ENCODE measurements at places on chromosomes 1 and 21.
A peak's percentile ranks its signal among the peaks of the same experiment; 100 is the strongest.

GRCh38 chr1:22791831-22792347 lies 81.2 kb downstream of the EPHB2 start:
- no peak for DNase-seq

- DNase-seq: no peak
These were observed 407 bp upstream of the PIGV start for GRCh38 chr1:26787381-26787705.

GRCh38 chr21:38327984-38328383 lies 71.2 kb downstream of the KCNJ15 start:
- no peak for DNase-seq

DNA sequence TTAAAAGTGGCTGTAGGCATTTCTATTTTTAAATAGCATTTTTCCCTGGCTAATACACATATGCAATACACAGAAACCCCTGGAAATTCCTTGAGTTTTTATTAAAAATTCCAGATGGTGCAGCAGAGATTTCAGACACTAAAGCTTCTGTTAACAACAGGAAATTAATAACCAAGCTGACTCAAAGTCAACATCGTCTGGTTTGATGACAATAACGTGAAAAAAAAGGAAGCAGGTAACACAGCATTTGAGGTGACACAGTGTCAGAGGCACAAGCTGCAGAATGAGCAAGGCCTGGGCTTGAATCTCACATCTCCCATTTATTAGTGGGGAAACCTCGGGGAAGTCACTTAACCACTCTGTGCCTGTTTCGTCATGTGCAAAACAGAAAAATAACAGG lies 64.6 kb upstream of the GJB5 start:
- peak; percentile 6 for DNase-seq

GRCh38 chr1:184407816-184408510 lies 21.1 kb downstream of the C1orf21 start:
- no peak for DNase-seq

DNA sequence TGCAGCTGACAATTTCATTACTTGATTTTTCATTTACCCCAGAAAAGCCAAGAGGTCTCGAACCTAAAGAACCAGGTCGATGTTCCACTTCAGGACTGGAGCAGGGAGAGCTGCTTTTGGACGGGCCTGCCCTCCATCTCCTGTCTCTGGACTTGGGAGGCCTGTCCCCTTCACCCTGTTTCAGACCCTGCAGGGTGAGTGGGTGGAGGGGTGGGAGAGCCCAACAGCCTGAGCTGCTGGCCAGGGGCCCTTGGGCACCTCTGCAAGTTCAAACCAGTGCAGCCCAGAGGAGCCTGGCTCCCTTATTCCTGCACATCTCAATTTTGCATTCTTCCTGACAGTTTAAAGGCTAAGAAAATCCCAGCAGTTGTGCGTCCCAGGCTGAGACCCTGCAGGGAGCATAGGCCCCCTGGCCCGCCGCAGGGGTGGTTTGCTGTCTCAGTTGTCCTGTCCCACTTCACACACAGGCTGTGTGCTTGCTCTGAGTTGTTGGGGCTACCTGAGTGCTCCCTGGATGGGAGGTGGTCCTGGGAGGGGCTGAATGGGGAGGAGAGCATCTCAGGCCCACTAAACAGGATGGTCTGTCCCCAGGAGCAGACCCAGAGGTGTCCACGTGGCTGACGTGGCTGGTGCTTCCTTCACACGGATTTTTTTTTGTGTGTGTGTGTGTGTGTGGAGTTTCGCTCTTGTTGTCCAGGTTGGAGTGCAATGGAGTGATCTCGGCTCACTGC lies 443.7 kb downstream of the PTPRU start:
- DNase-seq: peak; percentile 22

GRCh38 chr1:93720956-93721626 lies 39.5 kb upstream of the BCAR3 start:
- DNase-seq: no peak

DNA sequence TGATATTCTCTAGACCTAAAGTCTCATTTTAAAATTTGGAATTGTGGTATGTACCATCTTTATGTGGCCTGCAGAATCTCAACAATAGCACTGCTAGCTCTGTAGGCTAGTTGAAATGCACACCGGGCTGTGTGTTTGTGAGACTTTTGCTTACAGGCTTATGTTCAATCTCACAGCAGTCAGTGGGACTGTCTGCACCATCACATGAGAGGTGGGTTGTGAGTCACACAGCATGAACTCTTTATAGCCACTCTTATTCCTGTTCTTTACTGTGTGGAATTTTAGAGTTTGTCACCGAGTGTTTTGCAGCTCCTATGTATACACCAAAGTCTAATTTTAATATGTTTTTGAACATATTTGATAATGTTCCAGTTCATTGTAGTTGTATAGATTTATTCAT lies 74.6 kb downstream of the RASAL2 start:
- DNase-seq: no peak

- no peak for DNase-seq
These were observed 1.6 kb upstream of the PADI4 start for GRCh38 chr1:17306407-17306806.

GRCh38 chr1:187645651-187646050 lies 816.9 kb downstream of the PLA2G4A start:
- DNase-seq: no peak

GRCh38 chr1:162373541-162374260 lies 3.0 kb downstream of the SPATA46 start:
- no peak for DNase-seq

- no peak for DNase-seq
These were observed 21.0 kb downstream of the IFNAR1 start for GRCh38 chr21:33345751-33346238.

GRCh38 chr1:1483714-1484113 lies 12.1 kb downstream of the ATAD3B start:
- no peak for DNase-seq

- DNase-seq: no peak
These were observed 12.1 kb upstream of the PROK1 start for GRCh38 chr1:110438893-110439292.

GRCh38 chr1:21621051-21621450 lies 48.1 kb downstream of the RAP1GAP start:
- DNase-seq: no peak

- no peak for DNase-seq
These were observed 6.7 kb downstream of the CDC7 start for GRCh38 chr1:91507328-91507727.

DNA sequence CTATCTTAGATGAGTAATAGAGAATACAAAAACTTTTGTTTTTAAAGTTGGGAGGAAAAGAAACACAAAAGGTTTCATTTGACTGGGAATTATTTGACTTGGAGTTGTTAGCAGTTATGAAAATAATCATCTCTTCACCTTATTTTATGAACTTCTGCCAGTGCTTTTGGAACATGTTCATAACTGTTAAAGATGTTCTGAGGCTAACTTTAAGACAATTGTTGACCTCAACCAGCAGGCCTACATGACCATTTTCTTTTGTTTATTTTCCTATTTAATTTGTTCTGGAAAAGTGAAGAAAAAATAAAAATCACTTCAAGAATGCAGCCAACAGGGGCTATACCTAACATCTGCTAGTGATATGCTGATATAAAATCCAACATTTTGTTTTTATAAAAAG lies 37.4 kb downstream of the JAM2 start:
- no peak for DNase-seq

DNA sequence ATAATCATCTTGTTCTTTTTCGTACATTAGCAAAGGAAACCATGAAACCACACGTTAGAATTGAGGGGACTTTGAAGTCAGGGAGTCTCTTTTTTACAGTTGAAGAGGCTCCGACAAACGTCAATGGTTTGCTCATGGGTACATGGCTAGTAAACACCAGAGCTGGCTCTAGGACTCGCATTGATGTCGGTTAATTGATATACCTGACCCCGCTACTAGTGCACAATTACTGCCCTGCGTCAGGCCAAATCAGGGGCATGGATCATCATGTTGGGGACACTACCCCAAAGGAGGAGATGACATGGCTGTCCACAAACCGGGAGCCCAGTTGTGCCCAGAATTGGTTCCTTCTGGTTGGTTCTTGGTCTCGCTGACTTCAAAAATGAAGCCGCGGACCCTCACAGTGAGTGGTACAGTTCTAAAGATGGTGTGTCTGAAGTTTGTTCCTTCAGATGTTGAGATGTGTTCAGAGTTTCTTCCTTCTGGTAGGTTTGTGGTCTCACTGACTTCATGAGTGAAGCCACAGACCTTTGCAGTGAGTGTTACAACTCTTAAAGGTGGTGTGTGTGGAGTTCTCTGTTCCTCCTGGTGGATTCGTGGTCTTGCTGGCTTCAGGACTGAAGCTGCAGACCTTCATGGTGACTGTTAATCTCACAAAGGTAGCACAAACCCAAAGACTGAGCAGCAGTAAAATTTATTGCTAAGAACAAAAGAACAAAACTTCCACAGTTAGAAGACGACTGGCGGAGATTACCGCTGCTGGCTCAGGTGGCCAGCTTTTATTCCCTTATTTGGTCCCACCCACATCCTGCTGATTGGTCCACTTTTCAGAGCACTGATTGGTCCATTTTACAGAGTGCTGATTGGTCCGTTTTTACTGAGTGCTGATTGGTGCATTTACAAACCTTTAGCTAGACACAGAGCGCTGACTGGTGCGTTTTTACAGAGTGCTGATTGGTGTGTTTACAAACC lies 126.9 kb upstream of the ERRFI1 start:
- DNase-seq: no peak

- DNase-seq: no peak
These were observed 110.1 kb downstream of the ZNF326 start for GRCh38 chr1:90104941-90105538.

DNA sequence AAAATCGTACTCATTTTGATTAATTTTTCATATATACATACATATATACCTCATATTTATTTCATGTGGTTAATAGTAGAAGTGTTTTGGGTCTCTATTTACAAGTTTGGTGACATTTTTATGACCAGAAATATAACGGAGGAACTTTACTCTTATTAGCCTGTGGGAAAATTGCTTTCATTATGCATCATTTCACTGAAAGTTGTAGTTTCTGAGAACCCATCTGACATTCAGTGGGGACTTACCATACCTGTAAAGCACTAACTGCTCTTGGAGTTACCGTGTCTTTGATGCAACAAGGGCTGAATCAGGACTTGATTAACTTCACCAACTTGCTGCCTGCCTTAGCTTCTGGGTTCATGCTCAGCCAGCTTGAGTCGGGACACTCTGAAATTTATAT lies 49.9 kb upstream of the ITPKB start:
- DNase-seq: no peak

- DNase-seq: no peak
These were observed 836 bp downstream of the OLFML3 start for GRCh38 chr1:113980110-113980509.

- no peak for DNase-seq
These were observed 162.9 kb downstream of the TRABD2B start for GRCh38 chr1:47834326-47834725.

DNA sequence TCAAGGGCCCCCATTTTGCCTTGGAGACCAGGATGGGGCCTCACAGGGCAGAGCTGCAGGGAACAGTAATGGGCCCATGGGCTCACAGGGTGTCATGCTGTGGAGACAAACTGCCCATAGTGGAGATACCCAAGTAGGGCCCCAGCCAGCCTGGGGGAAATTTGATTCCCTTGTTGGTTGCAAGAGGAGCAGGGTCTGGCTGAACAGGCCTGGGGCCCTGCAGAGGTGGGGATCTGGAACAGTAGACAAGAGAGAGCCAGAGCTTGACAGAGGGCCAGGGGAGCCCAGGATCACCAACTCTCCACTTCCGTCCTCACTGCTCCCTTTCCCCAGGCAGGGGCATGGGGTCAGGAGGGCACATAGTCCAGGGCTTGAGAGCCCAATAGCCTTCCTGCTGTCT lies 8.7 kb downstream of the S100B start:
- no peak for DNase-seq

- DNase-seq: no peak
These were observed 2.6 kb downstream of the BARHL2 start for GRCh38 chr1:90714521-90714951.

- no peak for DNase-seq
These were observed 1.5 kb upstream of the ST6GALNAC5 start for GRCh38 chr1:76865696-76866286.

DNA sequence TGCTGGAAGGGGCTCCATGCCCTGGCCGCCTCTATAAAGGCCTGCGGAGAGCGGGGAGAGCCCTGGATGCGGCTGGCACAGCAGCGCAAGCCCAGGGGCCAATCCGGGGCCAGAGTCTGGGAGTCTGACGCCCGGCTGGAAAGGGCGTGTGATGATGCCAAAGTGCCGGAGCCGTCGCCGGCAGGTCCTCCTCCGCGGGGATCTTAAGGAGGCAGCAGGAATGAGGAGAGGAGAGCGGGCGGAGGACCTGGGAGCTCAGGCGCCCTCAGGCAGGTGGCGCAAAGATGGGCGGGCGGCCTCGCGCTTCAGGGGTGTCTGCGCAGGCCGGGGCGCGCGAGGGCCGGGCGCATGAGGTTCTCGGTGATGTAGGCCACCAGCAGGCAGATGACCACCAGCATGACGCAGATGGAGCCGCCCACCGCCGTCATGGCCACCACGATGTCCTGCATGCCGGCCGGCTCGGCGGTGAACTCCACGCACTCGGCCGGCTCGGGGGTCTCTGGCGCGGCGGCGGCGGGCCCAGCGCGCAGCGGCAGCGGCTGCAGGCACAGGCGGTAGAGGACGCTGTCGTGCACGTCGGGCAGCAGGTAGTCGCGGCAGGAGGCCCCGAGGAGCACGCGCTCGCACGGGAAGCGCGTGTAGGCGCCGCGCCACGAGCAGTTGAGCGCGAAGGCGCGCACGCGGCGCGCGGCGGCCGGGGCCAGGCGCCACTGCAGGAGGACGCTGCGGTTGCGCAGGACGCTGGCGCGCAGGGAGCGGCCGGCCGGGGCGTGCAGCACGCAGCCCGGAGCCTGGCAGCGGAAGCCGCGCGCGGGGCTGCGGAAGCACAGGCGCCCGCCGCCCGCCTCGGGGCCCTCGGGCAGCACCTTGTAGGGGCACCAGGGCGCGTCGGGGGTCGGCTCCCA lies 653 bp downstream of the FNDC10 start:
- no peak for DNase-seq

DNA sequence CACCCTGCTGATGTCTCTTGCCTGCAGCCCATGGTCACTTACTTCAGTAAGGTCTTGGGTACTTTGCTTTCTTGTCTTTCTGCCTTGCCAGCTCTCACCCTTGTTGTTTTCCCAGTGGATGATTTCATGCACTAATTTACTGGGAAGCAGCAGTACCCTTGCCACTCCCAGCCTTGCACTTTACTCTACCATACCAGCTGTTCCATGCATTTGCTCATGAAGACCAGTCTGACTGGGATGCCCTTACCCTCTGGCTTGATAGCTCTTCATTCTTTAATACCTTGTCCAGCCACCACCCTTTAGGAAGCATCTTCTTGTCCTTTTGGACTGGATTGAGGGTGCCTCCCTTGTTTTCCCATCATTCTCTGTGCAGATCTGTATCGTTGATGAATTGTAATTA lies 28.3 kb downstream of the CDC14A start:
- DNase-seq: no peak

Measured in liver (tissue), 10 donors.